T-cell (primary cell): ENCODE measurements at places on chromosomes 1 and 21.

GRCh38 chr21:37593015-37593414 is 226.4 kb downstream of the DYRK1A start:
- no peak for DNase-seq

GRCh38 chr1:28144203-28145135 is 32.0 kb downstream of the PTAFR start:
- no peak for DNase-seq

DNA sequence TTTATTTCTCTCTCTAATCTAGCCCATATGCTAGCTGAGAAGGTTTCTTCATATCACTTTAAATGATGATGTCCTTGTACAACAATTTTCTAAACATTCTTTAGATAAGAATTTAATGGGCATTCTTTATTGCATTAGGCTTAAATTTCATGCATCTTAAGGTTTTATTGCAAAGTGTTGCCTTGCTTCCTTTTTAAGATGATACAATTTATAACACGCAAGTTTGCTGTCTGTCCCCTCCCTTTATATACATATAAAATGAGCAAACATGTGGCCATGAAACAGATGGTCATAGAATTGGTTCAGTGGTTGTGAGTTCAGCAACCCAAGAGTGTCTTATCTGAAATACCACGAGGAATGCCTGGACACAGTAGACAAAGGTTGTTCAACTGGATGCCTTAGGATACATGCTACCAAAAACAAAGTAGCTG is 12.1 kb downstream of the NBPF3 start:
- DNase-seq: no peak

GRCh38 chr1:174531751-174532150 is 84.0 kb downstream of the GPR52 start:
- DNase-seq: no peak

- no peak for DNase-seq
Measured at GRCh38 chr1:220873868-220874655, 5.2 kb upstream of the HLX start.

DNA sequence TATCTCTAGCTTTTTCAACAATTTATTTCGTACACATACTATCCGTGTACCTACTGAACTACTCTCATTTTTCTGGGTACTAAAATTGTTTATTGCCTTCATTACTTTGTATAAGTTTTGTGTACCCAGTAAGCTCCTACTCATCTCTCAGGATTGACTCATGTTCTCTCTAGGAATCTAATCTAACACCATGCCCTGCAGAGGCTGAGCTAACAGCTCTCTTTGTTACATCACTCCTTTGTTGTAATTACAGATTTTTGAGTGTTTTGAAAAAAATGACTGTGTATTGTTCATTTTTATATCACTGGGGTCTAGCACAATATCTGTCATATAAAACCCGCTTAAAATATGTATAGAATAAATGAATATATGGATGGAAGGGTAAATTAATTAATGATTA is 167.1 kb downstream of the ATP6V1G3 start:
- no peak for DNase-seq

GRCh38 chr1:208122612-208123358 is 121.4 kb downstream of the PLXNA2 start:
- DNase-seq: no peak

GRCh38 chr1:104780470-104781078 is 1030.9 kb downstream of the AMY1C start:
- no peak for DNase-seq

- DNase-seq: no peak
Measured at GRCh38 chr1:209435654-209436566, 147.6 kb upstream of the CAMK1G start.

- DNase-seq: no peak
Measured at GRCh38 chr1:42173961-42174735, 9.6 kb upstream of the GUCA2A start.

DNA sequence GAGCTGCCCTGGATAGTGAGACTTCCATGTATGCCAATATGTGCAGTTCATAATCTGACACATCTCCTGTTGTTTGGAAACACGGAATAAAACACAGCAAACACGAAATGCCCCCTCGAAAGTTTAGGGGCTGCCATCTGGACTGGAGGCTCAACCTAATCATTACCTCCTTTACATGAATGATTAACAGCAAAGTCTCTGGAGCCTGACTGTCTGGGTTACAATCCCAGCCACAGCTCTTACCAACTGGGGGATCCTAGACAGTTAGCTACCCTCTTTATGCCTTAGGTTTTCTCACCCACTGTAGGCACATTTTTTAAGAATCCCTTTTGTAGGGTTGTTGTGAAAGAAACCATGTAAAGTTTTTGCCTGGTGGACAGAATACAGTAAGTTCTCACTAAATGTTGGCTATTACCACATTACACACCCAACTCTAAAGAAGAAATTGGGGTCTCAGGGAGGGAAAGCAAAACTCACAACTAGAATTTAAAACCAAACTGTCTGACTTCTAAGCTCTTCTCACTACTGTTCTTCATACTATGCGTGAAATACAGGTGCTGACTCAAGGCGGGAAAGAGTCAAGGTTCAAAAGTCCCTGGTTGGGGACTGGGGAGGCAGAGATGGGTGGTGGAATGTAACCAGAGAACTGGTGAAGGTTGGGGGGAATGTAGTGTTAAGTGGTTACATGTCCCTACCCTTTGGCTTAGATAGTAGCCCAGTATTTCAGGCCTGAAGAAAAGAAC is 24.2 kb downstream of the CYP4A22 start:
- DNase-seq: no peak

DNA sequence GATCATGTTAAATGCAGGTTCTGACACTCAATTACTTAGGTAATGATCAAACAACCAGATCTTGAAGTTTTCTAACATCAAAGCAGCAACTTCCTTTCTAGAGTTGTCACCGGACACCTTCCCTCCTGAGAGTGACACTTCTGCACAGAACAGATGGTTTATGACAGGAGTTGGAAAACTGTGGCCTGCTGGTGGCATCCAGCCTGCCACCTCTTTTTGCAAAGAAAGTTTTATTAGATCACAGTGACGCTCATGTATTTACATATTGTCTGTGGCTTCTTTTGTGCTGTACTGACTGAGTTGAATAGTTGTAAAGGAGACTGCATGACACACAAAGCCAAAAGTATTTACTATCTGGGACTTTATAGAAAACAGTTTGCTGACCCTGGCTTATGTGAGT is 28.3 kb downstream of the DDR2 start:
- DNase-seq: no peak

GRCh38 chr1:116927049-116927798 is 17.5 kb downstream of the PTGFRN start:
- DNase-seq: no peak

GRCh38 chr1:99348397-99349132 is 84.3 kb downstream of the PLPPR4 start:
- no peak for DNase-seq

DNA sequence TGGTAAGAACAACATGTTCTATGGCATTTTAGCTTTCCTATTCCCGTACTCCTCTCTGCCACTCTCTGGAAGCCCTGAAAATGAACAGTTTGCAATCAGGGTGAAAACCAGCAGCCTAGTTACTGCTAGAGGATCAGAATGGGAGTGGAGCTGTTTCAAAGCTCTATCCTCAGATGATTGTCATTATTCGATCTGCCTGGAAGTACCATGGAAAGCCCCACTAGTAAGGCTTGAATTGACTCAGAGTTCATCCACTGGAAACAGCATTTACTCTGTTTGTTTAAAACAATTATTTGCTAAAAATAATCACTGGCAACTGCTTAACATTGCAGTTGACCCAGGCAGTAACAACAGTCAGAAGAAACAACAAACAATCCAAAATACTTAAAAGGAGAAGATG is 91.2 kb downstream of the USH2A start:
- no peak for DNase-seq
